Astrocyte (in vitro differentiated cells and primary cell): ENCODE measurements at places on chromosomes 7 and 10.
A peak's percentile ranks its signal among the peaks of the same experiment; 100 is the strongest.

- DNase-seq, result no peak
These were observed 67.9 kb upstream of the AFAP1L2 start for GRCh38 chr10:114471906-114472876.

DNA sequence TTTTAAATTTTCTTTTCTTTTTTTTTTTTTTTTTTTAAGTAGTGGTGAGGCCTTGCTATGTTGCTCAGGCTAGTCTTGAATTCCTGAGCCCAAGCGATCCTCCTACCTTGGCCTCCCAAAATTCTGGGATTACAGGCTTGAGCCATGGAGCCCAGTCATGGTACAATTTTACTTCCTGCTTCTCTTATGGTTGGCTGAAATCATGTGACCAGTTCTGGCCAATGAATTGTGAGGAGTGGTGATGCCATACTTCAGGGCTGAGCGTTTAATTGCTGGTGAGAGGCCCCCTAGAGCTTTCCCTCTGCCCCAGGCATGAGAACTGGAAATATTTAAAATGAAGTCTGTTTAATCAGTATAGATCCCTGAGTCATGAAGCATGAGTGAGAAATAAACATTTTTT lies 22.2 kb upstream of the BAIAP2L1 start:
- no peak for DNase-seq

- DNase-seq, result peak; percentile 3
These were observed 280.8 kb upstream of the CDC14C start for GRCh38 chr7:48643431-48644013.

GRCh38 chr10:72889391-72889831 lies 4.1 kb upstream of the OIT3 start:
- peak; percentile 15 for DNase-seq

DNA sequence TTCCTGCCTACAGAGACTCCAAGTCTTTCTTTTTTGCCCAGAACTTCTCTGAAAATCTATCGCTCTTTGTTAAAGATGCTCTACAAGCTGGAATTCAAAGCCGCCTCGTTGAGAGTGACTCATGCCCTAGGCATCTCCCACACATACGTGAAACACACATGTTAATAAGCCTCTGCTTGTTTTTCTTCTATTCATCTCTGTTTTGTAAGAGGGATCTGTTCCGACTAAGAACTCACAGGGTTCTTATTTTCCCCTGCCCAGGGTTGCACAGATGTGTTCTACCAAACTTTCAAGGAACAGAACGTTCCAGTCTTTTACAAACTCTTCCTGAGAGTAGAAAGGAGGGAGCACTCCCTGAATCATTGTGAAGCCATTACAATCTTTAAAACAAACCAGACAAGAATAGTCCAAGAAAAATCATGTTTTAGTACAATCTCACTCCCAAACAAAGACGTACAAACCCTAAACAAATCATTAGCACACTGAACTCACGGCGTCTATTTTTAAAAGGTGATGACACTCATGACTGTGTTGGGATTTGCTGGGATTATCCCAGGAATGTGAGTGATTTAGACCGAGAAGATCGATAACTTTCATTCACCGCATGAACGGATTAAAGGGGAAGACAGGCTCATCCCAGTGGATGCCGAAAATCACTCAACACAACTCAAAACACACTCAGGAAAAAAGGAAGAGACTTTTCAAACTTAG lies 55.3 kb upstream of the INPP5A start:
- DNase-seq, result peak; percentile 80

GRCh38 chr10:98170249-98171117 lies 36.0 kb downstream of the R3HCC1L start:
- DNase-seq, result peak; percentile 24

GRCh38 chr7:149719050-149719899 lies 54.1 kb downstream of the ZNF467 start:
- DNase-seq, result peak; percentile 84

DNA sequence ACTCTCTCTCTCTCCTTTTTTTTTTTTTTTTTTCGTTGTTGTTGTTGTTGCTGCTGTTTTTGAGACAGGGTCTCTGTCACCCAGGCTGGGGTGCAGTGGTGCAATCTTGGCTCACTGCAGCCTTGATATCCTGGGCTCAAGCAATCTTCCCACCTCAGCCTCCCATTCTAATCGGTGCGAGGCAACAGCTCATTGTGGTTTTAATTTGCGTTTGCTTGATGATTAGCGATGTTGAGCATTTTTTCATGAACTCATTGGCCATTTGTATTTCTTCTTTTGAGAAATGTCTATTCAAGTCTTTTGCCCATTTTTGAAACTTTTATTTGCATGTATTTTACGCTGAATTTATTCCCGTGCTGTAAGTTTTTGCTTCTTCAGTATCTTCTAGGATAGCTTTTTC lies 13.3 kb upstream of the ZC3HAV1L start:
- no peak for DNase-seq

GRCh38 chr7:89943525-89944050 lies 210.7 kb upstream of the STEAP1 start:
- DNase-seq, result no peak

DNA sequence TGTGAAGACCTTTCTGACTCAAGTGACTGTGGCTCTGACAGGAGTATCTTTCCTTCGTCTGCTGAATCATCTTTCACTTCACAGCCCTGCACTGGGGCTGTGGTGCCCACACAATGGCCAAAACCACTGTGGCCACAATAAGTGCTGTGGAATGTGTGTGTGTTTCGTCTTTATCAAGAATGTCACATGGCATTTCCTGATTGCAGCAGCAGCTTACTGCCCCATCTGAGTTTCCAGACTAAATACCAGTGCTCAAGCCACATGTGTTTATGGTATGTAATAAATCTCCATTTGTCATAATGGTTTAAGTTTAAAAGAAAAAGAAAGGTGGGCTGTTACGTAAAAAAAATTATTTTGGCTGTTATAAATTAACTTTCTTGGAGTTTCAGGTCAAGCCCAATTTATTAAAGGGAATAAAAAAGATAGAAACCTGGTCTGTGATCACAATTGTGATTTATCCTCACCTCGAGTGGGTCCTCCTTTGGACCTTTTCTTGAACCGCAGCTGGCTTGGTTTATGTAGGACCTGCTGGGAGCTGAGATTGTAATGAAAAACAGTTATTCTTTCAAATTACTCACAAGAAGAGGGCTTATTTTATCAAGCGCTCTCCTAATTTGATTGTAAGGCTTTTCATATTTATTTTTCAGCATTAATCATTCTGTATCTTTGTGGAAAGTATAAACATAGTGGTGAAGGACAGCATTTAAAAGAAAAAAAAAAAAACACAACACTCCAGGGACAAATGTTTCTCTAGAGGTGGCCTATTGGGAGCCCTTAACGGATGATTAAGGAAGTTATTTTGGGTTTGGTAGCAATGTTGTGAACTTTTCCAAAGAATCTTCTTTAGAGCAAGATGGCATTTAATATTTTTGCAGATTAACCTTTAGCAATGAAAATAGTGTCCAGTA lies 116.2 kb downstream of the LRMDA start:
- DNase-seq, result peak; percentile 97

DNA sequence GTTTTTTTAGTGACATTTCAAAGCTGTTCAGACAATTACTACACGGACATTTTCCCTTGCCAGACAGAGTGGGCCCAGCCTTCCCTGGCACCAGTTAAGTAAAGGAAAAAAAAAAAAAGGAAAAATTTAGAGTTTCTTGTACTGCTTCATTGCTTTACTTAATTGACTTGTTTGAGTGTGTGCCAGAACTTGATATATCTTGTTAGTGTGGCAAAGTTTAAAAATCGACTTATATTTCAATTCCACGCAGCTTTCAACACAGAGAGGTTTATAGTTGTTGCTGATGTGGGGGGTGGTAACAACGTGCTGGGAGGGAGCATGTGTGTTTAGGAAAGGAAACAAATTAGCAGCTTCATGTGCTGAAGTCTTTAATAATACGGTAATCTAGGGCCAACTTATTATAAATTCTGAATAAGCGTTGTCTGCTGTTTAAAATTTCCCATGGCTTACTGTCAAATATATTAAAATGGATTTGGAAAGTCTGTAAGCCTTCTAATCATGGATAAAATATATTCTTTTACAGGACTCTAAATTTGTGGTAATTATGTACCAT lies 1104.6 kb downstream of the SORCS3 start:
- no peak for DNase-seq

- DNase-seq, result no peak
These were observed 163.0 kb upstream of the TNS3 start for GRCh38 chr7:47744883-47745282.

DNA sequence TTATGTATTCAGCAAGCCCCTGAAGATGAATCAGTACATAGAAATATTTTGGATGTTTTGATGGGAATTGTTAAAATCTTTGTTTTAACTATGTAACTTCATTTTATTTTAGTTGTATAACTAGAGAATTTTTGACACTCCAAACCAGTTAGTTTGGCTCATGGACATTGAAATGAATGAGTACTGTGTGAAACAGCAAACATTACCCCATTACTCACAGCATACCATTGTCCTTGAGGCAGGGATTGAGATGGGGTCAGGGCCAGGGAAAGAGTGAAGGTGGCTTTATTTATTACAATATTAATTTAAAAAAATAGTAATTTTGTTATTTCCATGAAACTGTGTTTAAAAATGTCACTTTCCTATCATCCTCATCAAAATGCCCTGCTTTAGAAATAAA lies 4.8 kb upstream of the BMPER start:
- DNase-seq, result no peak

DNA sequence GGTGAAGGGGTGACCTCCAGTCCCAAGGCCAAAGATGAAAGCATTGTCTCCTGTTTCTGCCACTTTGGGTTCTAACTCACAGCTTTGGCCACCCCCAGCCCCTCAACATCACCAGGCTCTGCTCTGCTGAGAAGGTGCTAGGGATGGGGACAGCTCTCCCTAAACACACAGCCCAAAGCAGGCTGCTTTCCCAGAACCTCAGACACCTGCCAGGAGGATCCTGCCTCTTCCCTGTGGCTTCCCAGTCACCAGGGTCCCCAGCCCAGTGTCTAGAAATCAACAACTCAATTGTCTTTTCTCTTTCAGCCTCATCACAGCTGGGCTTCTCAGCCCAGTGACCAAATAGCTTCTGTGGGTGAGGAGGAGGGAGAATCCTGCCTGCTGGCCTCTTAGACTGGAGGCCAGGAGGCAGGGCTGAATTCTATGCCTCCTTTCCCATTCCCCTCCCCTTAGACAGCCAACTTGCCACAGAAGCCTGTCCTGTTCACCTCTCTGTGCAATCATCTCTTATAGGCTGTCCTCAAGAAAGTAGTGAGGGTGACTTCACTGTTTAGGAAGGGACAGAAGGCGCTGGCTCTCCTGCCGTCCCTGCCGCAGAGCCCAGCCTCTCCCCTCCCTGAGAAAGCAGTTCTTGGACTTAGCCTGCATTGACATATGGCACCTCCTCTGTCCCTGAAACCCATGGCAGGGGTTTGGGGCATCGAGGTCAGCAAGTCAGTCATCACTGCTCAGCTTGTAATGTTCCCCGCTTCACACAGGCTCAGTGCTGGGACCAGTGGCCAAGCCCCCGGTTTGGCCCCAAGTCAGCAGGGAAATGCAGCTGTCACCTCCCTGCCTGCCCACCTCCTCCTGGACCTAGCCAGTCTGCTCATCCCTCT lies 3.7 kb downstream of the FGF8 start:
- no peak for DNase-seq

DNA sequence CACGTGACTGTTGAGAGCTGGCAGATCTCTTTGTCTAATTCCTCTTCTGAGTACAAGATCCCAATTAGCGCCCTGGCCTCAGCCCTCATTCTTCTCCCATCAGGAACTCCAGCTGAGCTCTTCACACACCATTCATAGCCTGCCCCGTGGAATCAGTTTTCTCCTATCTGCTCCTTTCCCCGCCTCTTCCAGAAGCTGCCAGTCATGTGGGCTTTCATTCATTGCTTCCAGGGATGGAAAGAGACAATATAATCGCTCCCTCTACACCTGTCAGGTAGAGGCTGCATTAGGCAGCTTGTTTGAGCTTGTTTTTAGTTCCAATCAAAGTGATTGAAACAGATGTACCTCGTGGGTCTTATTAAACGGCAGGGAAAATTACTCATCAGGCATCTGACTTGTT lies 515.8 kb downstream of the TYW1 start:
- DNase-seq, result no peak

GRCh38 chr10:83869898-83870297 lies 269.4 kb upstream of the GHITM start:
- no peak for DNase-seq

- DNase-seq, result no peak
These were observed 2.2 kb downstream of the C10orf67 start for GRCh38 chr10:23342213-23342884.

- no peak for DNase-seq
These were observed 12.0 kb upstream of the ZNF800 start for GRCh38 chr7:127404286-127405072.

DNA sequence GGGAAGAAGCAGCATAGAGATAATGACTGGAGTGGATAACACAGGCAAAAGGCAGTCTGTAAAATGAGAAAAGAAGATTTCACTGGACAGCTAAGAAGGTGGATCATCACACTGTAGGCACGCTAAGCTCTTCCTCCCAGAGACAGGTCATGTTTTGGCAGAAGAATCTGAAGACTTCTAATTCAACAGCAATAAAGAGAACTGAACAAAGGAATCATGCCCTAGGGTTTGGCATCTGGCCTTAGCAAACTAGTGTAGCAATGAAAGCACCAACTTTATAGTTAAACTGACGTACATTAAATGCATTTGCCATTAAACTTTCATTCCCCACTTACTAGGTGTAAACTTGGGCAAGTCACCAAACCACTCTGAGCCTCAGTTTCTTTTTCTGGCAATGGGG lies 84.4 kb upstream of the SEM1 start:
- DNase-seq, result no peak

- DNase-seq, result no peak
These were observed 84.0 kb downstream of the HIPK2 start for GRCh38 chr7:139693651-139694388.

- peak; percentile 52 for DNase-seq
These were observed 48.7 kb downstream of the BPGM start for GRCh38 chr7:134695321-134695860.

- peak; percentile 78 for DNase-seq
These were observed 165.4 kb downstream of the ADAM12 start for GRCh38 chr10:126222736-126223511.

DNA sequence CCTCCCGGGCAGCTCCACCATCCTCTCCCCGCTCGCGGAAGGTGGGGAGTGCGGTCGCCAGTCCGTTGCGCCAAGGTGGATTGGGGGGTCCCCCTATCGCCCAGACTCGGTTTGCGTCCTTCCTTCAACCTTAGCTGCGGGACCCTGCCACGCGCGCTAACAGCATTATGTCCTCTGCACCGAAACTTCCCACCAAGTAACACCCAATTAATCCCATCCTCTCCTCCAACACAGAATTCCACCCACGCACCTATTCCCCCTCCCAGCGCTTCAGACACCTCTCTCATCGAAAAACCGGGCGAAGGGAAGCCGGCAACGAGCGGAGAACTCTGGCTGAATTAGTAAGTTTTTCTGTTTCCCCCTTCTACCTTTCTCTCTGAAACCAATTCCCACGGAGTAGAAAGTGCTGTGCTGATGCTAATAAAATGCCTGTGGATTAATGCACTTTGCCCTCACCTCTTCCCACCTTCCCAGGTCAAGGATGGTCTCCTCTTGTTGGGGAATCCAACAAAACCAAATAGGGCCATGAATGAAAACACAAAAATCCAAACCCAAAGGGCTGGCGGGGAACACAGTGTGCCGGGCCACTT lies 947 bp downstream of the HOXA3 start:
- DNase-seq, result no peak

GRCh38 chr7:149558149-149558861 lies 60.7 kb upstream of the ZNF746 start:
- peak; percentile 66 for DNase-seq
